ENCODE measurements at places on chromosomes 7 and 10.

DNA sequence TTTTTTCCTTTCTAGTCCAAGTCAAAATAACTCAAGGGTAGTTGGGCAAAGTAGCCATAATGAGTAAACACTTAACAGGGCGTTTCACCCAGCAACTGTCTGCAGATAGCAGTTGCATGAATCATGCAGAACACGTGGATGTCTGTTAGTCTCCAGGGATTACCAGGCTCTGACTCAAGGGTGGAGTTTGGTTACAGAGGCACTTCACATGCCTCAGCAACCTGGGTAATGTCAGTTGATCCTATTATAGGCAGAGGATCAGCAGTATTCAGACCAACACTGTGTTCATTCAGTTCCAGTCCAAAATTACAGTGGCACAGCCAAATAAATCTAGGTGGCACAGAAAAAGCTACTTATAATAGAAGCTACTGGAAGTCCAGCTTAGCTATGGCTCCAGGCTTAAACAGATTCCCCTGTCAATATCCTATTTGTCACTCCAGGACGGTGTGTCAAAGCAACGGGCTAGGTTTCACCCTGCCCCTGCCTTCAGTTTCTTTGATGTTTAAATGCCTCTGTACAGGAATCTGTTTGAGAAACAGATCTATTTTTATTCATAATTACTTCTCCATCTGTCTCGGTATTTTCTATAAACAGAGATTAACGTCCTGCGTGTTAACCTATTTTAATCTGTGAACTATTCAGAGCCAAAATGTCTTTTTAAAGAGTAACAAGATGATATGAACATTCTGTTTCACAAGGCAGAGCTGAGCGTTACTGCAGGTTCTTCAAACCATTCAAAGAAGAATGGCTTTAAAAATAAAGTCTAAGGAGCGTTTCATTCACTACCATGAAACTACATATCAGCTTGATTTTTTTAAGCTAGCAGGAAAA is 162.6 kb upstream of the AKR1E2 start:
- no peak for DNase-seq

DNA sequence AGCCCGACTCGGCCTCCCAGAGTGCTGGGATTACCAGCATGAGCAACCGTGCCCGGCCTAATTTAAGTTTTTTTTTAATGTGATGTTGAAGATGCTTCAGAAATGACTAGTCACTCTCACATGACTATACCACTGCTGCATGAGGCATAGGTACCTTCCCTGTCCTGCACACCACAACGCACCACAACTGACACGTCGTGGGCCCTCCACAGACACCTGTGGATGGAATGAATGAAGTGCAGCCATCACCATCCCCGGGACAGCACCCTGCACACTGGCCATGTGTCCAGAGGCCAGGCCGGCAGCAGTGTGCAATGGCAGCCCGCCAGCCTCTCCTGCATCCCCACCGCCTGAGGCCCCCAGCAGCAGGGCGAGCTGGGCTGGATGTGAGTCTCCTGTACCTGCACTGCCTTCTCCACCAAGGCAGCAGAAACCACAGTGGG is 55.1 kb downstream of the VOPP1 start:
- DNase-seq, result peak; percentile 43

DNA sequence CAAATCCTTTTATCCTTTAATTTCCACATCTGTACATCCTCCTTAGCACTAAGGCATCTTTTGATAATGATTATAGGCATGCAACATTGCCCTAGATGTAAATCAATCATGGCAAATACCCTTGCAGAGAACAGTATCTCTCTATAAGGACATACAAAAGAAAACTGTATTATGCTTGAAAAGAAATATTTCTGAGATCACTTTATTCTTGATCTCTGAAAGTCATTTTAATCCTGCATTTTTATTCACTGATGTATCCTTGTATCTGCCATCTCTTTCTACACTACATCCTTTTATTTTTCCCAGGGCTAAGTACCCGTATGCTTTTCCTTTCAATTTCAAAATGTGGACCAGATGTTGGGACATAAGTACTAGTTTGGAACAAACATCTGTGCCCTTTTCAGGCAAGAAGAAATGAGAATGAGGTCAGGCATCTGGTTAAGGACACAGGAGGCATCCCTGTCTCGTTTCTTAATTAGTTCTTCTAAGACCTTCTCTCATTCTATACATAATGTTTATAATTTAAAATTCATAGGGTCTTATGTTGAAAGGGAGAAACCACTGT is 338.6 kb downstream of the CNTNAP2 start:
- no peak for DNase-seq

DNA sequence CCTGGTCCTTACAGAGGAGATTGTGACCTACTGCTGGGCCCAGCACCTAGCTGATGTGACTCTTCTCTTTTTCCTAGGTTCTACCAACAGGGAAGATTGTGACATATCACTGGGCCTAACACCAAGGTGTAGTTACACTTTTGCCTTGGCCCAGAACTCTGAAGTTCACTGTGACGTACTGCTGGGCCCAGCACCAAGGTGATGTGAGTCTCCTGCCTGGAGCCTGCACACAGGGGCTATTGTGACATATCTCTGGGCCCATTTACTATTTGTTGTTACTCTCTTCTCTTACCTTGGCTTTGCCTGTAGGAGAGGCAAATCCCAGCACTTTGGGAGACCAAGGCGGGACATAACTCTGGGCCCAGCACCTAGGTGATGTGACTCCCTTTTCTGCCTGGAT is 23.1 kb upstream of the ZNF107 start:
- no peak for DNase-seq

DNA sequence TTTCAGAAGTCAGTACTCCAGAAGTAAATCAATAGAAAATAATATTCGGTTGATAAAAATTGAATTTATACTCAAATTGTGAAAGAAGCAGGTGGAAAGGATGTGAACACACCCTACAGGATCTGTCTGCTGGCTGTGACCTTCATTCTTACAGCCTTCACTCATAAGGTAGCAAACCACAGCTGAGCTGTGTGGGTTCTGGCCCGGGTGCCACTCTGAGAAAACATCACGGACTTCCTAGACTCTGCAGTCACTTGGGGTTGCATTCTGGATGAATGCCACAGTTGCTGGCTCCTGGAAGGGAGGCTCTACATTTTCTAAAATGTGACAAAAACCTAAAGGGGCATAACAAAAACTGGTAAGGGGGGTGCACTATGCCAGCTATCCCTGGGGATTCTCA is 36.0 kb upstream of the ABLIM1 start:
- no peak for DNase-seq

GRCh38 chr10:84269162-84269561 is 24.3 kb downstream of the RGR start:
- DNase-seq, result no peak

DNA sequence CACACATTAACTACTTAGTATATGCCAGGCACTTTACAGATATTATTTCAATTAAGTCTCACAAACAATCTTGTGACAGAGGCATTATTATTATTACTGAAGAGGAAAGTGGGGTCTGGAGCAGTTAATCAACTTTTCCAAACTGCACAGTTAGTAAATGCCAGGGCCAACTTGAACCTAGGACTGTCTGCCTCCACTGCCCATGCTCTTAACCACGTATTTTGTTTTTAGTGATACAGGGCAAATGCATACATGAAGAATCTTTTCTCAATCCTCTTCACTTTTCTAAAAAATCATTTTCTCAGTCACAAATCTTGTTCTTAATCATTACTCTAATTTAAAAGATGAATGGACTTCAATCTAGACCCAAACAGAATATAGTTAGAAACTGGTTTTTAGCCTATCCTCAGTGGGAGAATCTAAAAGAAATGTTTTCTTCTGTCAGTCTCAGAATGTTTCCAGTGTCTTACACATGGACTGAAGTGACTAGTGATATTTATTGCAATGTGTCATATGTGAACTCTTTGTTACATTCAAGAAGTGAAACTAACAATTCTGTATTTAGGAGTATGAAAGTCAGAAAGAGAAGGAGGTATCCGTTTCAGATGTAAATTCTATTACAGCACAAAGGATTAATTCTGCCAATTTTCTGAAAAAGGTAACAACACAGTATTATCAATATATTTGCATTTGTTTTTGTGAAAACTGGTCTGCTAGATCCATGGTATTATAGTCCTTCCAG is 55.5 kb upstream of the CCNJ start:
- DNase-seq, result no peak

DNA sequence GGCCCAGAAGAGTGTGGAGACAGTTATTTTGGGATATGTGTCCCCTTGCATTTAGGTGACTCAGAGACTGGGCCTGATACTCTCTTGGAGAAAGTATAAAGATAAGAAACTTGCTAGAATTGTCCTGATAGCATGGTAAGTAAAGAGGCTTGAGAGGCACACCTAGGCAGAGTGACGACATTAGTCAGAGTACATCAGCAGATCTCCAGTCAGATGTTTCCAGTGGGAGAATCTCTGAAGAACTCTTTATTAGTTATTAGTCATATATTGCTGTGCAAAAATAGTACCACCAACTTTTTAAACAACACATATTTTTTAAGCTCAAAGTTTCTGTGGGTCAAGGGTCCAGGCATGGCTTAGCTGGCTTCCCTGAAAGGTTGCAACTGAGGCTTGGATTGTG is 182.6 kb downstream of the NEBL start:
- DNase-seq, result no peak

- DNase-seq, result no peak
These were observed 2.6 kb downstream of the SMURF1 start for GRCh38 chr7:99141334-99141733.

- no peak for DNase-seq
These were observed 243.6 kb downstream of the TWIST1 start for GRCh38 chr7:18873734-18874336.

DNA sequence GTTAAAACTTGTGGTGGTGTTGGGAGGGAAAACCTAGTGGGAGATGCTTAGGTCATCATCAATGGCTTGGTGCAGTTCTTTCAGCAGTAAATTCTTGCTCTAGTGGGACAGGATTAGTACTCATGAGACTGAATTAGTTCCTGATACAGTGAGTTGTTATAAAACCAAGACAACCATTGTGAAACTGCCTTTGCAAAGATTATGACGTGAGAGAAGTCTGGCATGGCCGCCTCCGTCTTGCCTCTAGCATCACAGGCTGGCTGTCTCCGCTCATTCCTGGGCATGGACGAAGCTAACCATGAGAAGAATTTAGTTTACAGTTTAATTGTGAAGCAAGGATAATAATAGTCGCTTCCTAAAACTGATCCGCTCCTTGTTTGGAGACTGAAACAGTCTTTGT is 186.4 kb downstream of the KIF20B start:
- no peak for DNase-seq

GRCh38 chr7:113628948-113629847 is 289.6 kb downstream of the PPP1R3A start:
- no peak for DNase-seq

- no peak for DNase-seq
These were observed 1189.5 kb downstream of the GATA3 start for GRCh38 chr10:9243941-9244411.

- DNase-seq, result no peak
These were observed 168.6 kb downstream of the SDK1 start for GRCh38 chr7:3469641-3470040.

GRCh38 chr7:101999393-101999792 is 182.0 kb downstream of the CUX1 start:
- no peak for DNase-seq

- DNase-seq, result no peak
These were observed 3.5 kb downstream of the SKIDA1 start for GRCh38 chr10:21521751-21522533.

- no peak for DNase-seq
These were observed 37.7 kb downstream of the LRMDA start for GRCh38 chr10:75469006-75469616.

- DNase-seq, result peak; percentile 34
These were observed 40.9 kb upstream of the ZNF32 start for GRCh38 chr10:43689618-43689954.

GRCh38 chr7:149422914-149423301 is 38.0 kb downstream of the ZNF777 start:
- peak; percentile 8 for DNase-seq

GRCh38 chr10:48555310-48556042 is 49.4 kb downstream of the ARHGAP22 start:
- DNase-seq, result no peak

DNA sequence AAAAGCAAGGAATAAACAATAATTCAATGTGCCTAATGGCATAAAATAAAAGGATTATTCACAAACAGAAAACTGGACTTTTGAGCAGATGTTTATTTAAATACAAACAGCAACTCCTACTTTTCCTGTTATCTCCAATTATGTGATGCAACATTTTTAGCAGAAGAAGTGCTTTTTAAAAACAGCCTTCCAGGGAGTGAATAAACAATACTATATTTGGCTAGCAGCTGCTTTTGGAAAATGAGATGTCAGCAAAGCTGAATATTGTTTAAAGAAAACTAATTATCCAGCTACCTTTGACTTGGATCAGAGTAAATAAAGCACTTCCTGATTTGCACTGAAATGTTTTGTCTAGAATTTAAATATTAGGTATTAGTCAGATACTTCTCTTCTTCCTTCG is 23.2 kb downstream of the CDK1 start:
- no peak for DNase-seq

DNA sequence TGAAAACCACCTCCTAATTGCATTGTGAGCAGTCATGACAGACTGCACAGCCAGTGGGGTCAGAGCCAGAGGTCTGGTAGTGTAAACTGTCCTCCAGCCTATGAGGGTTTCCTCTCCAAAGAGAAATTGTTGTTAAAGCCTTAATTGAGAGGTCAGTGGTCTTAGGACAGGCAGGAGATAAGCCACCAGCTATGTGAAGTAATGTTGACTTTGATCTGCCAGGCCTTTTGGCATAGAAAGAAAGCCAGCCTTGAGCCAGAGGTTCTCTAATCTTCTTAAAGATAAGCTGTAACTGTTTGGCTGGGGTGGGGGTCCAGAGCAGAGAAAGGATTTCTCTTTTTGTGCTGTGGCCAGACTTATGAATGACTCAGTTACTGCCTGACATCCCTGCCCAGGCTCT is 248.4 kb downstream of the WDR11 start:
- DNase-seq, result no peak

DNA sequence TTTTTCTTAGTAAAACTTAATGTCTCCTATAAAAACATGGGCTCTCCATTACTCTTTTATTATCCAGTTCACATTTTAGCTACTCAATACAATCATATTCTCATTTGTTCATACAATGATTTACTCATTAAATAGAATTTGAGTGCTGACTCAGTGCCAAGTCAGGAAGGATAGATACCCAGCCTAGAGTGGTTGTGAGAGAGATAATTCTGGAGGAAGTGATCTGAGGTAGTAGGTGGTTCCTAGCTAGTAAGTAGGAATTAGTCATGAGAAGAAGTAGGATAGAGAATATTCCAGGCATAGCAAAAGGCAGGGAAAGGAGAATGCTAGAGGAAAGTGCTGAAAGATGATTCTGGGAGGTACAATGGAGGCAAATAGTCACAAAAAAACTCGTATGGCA is 133.5 kb upstream of the MBL2 start:
- no peak for DNase-seq

DNA sequence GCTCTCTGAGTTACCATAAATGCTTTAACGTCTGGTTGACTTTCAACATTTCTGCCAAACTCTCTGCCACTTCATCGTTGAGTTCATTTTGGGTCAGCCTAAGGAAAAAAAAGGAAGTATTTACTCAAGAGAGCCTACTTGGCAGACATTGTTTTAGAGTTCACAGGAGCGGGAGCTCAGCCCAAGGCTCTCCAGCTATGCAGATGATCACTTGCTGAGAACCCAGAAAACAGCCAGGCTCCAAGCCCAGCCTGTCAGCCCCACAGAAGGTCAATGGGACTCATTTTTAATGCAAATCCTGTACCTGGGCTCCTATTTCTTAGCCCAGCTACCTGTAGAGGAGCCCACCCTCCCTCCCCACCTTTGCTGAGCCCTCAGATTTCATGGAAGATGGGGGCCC is 45.5 kb downstream of the NOD1 start:
- no peak for DNase-seq

GRCh38 chr10:22986771-22987542 is 59.1 kb downstream of the ARMC3 start:
- no peak for DNase-seq

GRCh38 chr7:8325067-8325466 is 63.1 kb upstream of the ICA1 start:
- no peak for DNase-seq
